Stimulated activated CD8-positive, alpha-beta memory T cell treated with anti-CD3 and anti-CD28 coated beads, Interleukin-7, amount 100 ng/mL, for 24 hours (primary cell): ENCODE measurements at places on chromosomes 6 and 20.

GRCh38 chr6:90816764-90817163, 229.9 kb upstream of the MAP3K7 start:
- DNase-seq: no peak

GRCh38 chr6:146595972-146596731, 2.6 kb upstream of the ADGB start:
- DNase-seq: no peak

DNA sequence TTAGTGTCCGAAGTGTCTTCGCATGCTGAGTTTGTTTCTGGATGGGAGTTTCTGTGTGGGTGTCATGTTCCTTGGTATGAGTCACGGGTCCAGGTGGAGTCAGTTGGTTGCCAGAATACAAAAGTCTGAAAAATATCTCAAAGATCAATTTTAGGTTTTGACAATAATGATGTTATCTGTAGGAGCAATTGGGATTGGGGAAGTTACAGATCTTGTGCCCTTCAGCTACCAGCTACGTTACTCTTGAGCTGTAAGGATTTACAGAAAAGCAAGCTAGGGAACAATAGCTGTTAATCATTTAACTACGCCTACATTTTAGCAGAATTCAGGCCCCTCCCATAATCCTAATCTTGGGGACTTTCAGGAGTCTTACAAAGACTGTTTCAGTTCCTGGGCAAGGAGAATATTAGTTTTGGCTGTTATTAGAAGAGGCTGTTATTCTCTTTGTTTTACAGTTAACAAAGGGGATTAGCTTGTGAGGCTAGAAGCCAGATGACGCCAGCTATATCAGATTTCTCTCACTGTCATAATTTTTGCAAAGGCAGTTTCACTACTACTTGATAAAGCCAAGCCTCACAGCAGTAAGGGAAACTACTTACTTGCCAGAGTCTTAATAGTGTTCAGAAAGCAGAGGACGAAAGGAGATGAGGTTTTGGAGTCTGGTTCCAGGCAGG, 15.4 kb upstream of the SLC22A16 start:
- no peak for DNase-seq

DNA sequence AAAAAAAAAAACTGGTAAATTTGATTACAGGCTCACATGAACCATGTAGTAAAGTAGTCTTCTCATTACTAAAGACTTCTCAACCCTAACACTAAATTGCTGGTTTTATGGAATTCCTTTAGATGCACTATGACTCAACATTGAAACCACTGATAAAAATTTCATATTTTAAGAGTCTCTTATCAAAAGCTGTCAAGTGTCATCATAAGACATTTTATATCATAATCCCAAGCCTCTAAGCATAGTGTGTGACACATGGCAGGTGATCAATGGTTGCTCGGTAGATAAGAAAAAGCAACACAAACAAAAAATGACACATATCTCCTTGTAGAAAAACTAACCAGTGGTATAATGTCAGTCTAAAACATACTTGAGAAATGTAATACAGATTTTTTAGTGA, 258.4 kb downstream of the RNGTT start:
- DNase-seq: no peak

- DNase-seq: no peak
Observed at GRCh38 chr20:58700121-58700821, 7.7 kb downstream of the NPEPL1 start.

- DNase-seq: no peak
Observed at GRCh38 chr6:74646461-74646860, 559.4 kb downstream of the COL12A1 start.
